ENCODE measurements at places on chromosomes 6 and 20. TPM values are rescaled to one million over a fixed set of nuclear protein-coding genes. Genes with fewer than 3 reads are reported as not detected.

- no peaks in the 10 kb centered on the region for H3K4me1 ChIP-seq
- H3K36me3 ChIP-seq, result no peaks in the 10 kb centered on the region
- no peak for DNase-seq
- H3K27me3 ChIP-seq, result no peaks in the 10 kb centered on the region
- peak overlapping the region; percentile 96 for H3K27ac ChIP-seq
Observed at GRCh38 chr20:47502271-47503239, 868 bp downstream of the NCOA3 start.

GRCh38 chr20:31894980-31895675, 24.7 kb downstream of the TTLL9 start:
- H3K36me3 ChIP-seq, result no peaks in the 10 kb centered on the region
- H3K4me3 ChIP-seq, result no peak overlapping the region

The OPRL1 gene
- 0.51 TPM for total RNA-seq

GRCh38 chr6:116314218-116314617, 34.5 kb upstream of the TSPYL1 start:
- no peak overlapping the region for H3K4me3 ChIP-seq
- no peaks in the 10 kb centered on the region for H3K27me3 ChIP-seq
- no peaks in the 10 kb centered on the region for H3K36me3 ChIP-seq
- DNase-seq, result no peak
- H3K4me1 ChIP-seq, result no peaks in the 10 kb centered on the region

The SYCP2 gene
- 22.5 TPM for total RNA-seq

The SLC13A3 gene
- total RNA-seq, result 4.2 TPM

DNA sequence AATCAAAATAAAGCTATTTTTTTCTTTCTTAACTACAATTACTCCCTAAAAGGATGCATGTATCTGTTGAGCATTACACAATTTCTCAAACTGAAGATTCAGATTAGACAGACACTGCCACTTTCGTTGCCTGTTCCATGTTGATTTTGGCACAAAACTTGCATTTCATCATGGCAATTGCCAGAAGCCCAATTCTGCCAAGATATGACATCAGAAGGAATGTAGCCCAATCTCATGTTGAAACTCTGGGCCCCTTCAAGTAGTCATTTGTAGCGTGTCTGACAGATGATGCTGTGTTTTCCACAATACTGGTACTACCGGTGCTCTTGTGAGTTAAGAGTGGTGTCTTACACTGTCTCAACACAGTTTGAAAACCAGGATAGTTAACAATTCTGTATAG, 705.4 kb downstream of the PTPRT start:
- no peak overlapping the region for H3K27ac ChIP-seq
- peak; percentile 41 for DNase-seq
- no peaks in the 10 kb centered on the region for H3K27me3 ChIP-seq
- H3K4me1 ChIP-seq, result no peaks in the 10 kb centered on the region

GRCh38 chr6:71334768-71335167, 46.2 kb downstream of the OGFRL1 start:
- no peak for DNase-seq
- no peaks in the 10 kb centered on the region for H3K36me3 ChIP-seq
- H3K27ac ChIP-seq, result no peak overlapping the region
- H3K4me1 ChIP-seq, result no peaks in the 10 kb centered on the region

GRCh38 chr20:4401601-4402000, 320.1 kb upstream of the PRND start:
- DNase-seq, result no peak
- H3K4me3 ChIP-seq, result no peak overlapping the region
- H3K27me3 ChIP-seq, result no peaks in the 10 kb centered on the region

GRCh38 chr6:25137916-25138232, 141.3 kb upstream of the CARMIL1 start:
- H3K27me3 ChIP-seq, result no peaks in the 10 kb centered on the region
- H3K4me3 ChIP-seq, result peak overlapping the region; percentile 32
- no peaks in the 10 kb centered on the region for H3K36me3 ChIP-seq
- no peak for DNase-seq
- H3K4me1 ChIP-seq, result no peaks in the 10 kb centered on the region

The GSTA2 gene
- total RNA-seq, result not detected

GRCh38 chr6:3321042-3321441, 62.3 kb downstream of the PSMG4 start:
- no peaks in the 10 kb centered on the region for H3K27me3 ChIP-seq
- H3K4me1 ChIP-seq, result peaks cover 4% of the 10 kb centered on the region
- no peaks in the 10 kb centered on the region for H3K36me3 ChIP-seq
- no peak for DNase-seq
